ENCODE measurements at places on chromosomes 3 and 15.
A peak's percentile ranks its signal among the peaks of the same experiment; 100 is the strongest.

- no peak for DNase-seq
These were observed 12.9 kb downstream of the VPS18 start for GRCh38 chr15:40906991-40907802.

GRCh38 chr3:195154111-195154791, 116.7 kb downstream of the XXYLT1 start:
- DNase-seq: no peak

DNA sequence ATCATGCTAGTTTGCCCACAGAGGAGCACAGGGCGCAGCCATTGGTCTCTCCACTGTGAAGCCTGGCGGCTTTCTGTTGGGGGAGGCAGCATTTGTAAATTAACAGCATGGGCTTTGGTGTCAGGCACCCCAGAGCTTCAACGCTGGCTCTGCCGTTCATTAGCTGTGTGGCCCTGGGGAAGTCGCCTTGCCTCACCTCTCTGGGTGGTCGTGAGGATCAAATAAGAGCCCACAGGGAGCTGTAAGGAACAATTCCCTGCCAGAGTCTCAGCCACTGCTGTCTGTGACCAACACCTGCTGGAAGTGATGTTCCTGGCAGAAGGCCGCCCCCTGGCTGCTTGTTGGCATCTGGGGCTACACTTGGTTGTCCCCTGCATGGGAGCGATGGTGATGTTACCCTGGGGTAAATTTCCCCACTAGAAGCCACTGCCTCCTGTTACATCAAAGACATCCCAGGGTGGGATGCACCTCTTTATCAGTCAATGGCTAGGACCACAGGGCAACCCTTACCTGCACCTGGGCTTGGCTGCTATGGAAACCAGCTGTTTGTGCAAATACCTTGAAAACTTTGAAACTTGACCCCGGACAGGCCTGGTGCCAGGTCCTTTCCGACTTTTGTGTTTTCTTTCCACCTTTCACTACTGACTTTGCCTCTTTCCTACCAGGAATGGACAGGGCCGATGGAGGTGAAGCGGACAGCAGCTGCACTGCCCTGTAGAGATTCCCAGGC, 36.9 kb downstream of the DNASE1L3 start:
- no peak for DNase-seq

DNA sequence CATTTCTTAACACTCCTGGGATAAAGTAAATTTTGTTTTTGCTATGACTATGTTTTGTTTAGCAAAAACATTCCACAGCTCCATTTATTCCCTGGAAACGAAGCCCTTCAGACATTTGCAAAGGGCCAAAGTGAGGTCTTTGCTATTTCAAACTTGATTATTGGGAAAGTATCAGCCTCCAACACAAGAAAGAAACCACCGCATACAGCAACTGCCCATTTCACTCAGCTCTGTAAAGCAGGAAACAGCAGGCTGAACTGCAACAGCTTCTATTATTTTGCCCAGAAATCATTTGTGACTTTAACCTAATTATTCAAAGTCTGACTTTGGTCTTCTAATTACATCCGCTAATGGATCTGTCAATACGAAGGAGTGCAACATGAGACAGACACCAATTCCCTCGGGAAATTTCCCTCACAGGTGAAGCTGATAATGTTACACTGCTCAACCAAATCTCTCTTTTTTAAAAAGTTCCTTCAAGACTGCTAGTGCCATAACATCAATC, 72.1 kb downstream of the RFTN1 start:
- DNase-seq: no peak

DNA sequence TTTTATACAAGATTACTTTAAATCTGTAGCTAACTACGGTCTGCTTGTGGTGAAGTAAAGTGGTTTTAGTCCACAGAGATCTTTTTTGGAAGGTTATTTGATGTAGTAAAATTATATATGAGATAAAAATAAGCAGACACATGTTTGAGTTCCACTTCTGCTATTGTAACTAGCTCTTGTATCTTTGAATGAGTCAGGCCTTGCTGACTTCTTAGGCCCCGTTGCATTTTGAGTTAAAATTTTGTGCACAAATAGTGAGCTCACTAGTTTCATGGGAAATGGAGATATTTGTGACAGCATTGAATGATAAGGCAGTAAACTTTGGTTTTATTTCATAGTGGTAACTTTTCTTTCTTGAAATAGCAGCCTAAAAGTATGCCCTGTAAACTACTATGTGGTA, 42.6 kb downstream of the ARIH1 start:
- DNase-seq: no peak

GRCh38 chr3:13348661-13349396, 71.3 kb downstream of the NUP210 start:
- peak; percentile 74 for DNase-seq

DNA sequence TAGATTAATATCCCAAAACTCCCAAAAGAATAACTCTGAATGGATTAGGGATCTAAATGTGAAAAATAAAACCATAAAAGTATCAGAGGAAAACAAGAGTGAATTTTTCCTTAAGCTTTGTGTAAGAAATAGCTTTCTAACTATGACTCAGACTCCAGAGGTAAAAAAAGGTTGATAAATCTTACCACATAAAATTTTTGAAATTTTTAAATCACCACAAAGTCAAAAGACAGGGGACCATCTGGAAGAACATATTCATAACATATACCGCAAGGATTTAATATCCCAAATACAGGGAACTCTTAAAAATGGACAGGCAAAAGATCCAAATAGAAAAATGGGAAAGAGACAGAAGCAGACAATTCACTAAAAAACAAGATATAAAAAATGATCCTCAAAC, 145.0 kb downstream of the ARNT2 start:
- DNase-seq: no peak

DNA sequence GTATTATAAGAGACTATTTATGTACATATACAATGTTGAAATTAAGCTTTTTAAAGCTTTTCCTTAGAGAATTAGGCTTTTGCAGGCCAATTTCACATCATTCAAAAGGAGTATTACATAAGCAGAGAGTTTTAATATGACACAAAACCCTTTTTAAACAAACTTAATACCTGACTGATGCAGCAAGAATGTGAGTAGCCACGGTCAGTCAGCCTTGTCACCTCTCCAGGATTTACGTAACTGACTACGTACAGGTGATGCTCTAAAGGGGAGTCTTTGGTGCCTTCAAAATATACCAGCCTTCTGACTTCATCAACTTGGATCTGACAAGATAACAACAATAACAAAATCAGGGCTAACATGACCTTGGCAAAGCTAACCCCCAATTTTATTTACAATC, 44.2 kb upstream of the IGDCC4 start:
- DNase-seq: no peak

GRCh38 chr15:51768018-51768417, 16.6 kb downstream of the TMOD2 start:
- no peak for DNase-seq

DNA sequence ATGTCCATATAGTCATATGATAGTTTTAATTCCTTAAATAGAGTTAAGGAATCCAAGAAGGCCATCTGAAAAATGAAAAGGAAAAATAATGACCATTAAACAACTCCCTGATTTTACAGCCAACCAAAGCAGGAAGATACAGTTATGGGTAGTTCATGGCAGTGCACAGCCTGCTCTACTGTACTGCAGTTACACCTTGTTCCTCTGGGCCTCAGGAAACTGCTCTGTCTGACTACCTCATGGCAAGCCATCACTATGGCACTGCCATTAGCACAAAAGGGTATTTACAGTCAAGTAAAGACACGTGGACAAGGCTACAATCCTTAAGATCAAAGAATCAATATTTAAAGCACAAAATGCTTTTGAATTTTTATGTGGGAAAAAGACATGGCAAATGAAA, 19.5 kb downstream of the SECISBP2L start:
- no peak for DNase-seq

DNA sequence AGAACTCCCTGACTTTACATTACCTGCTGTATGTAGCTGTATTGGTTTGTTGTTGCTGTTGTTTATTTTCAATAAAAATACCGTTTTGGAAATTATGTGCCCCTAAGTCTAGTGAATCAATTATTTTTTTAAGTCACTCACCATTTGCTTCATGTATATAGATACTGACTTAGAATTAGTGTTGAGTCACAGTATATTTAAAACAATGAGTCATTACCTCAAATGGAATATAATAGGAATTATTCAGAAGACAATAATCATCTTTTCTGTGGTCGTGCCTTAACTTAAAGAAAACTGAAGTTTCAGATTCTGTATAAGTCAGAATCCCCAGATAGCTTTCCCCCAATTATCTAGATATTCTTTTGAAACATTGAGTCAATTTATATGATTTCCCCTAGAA, 21.0 kb upstream of the ALDH1A2 start:
- no peak for DNase-seq

DNA sequence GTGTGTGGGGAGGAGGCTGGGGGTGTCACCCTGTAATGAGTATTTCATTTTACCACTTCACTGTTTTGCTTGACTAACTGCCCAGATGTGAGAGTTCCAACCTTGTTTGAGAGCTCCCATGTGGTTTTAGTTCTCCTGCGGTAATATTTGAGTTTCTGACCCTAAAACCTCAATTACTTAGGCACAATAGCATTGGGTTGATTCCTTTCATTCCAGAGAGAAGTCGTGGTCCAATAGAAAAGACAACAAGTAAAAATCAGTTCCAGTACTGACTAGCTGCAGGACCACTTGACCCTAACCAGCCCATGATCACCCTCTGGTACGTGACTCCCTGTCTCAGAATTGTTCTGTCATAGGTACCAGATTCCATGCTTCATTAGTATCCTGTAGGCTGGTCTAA, 630.4 kb downstream of the CADM2 start:
- DNase-seq: no peak

GRCh38 chr3:126777366-126777765, 73.3 kb downstream of the CHCHD6 start:
- DNase-seq: no peak

DNA sequence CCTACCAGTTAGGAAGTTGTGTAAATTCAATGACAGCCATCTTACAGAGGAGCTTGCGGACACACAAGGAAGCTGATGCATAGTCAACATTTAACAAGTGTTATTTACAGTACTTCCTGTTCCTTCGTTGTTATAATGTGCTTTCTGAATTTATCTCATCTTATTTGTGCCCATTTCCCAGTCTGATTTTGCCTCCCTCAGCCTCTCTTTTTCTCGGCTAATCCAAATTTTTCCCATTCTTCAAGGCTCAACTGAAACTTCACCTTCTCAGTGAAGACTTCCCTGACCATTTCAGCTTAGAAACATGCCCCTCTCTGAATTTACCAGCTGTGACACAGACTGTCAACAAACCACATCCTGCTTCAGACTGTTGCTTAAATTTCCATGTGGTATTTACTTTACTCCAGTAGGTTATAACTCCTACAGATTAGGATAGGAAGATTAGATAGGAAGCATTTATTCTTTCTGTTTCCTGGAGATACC, 55.7 kb upstream of the CP start:
- peak; percentile 90 for DNase-seq

All from bone marrow (tissue), 2 donors.